Pons (tissue), 1 donor: ENCODE measurements at places on chromosomes 13 and 19.

DNA sequence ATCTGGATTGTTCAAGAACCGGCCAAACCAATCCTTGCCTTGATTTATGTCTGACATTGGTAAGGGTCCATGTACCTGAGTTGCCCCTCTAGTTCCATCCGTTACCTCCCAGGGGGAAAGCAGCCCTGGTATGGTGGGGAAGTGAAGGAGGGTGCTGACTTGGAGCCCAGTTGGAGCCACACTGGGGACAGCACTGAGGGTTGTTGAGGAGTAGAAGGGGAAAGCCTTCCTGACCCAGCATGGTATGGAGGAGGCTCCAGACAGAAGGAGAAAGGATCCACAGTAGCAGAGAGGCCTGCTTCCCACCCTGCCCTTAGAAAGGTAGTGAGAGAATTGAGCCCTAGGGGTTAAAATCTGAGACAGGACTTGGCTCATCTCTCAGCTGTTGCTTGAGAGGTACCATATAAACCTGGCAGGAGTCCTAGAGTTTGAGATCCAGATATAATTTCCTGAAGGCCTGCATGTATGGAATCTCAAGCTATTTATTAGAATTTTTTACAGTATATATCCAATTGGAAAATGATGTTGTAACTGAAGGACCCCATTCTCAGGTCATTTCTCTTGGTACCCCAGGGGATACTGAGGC lies 16.7 kb upstream of the FCGBP start:
- DNase-seq = no peak

DNA sequence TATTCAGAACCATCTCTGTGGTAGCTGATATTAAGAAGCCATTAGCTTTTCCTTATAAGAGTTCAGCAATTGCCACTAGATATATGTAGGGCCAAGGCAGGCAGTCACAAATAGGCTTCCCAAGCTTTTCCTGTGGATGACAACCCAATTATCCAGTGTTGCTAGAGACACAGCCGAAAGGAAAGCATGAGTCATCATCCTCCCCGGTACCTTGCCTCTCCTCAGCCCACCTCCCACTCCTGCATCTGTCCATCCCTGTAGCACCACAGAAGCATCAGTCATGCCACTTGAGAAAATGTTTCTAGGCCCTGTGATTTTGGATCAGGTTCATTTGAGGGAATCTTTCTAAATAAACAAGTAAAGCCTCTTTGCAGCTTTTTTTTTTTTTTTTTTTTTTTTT lies 204.3 kb downstream of the DNAJC15 start:
- DNase-seq = peak; percentile 21

- DNase-seq = no peak
Observed at GRCh38 chr19:388691-389090, 20.3 kb downstream of the C2CD4C start.

DNA sequence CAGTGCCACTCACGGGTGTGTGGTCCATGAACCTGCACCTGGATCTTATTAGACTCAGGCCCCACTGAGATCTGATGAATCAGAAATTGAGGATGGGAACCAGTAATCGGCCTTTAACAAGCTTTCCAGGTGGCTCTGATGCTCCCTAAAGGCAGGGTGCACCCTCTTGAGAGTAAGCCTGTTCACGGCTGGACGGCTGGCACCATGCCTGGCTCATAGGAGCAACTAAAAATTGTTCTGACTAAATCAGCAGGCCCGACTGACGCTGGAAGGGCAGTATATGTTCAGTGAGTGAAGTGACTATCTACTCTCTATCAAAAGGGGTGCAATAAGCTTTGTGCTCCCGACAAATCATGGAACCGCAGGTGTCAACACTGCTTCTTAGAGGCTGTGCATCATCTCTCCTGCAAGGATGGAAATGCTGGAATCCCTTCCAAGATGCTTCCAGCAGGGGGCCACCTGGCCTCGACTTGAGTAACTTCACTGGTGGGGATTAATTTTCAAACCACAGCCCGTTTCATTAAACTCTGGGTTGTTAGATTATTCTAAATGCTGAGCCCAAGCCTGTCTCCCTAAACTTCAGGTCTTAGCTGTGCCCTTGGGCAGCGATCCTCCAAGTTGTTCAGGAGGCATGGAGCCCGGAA lies 28.4 kb downstream of the TMTC4 start:
- peak; percentile 87 for DNase-seq

GRCh38 chr19:34135054-34135800 lies 37.1 kb upstream of the LSM14A start:
- no peak for DNase-seq

- DNase-seq = no peak
Observed at GRCh38 chr19:14677464-14677863, 2.8 kb upstream of the ADGRE3 start.

DNA sequence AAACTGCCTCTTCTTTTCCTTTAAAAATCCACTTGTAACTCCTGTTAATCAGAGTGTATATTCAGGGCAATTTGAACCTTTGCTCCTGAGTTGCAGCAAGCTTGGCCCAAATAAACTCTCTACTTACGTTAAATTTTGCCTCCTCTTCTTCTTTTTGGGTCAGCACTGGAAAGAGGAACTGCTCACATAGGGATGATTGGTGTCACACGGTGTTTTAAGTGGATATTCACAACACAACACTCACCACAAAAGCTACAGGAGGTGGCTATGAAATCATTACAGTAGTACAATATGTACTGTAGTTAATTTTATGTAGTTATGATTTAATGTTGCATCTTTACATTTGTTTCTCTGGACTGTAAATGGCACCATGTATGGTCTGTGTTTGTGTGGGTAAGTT lies 96.8 kb upstream of the DOCK9 start:
- no peak for DNase-seq

GRCh38 chr13:43472339-43472738 lies 314.4 kb downstream of the ENOX1 start:
- peak; percentile 62 for DNase-seq

DNA sequence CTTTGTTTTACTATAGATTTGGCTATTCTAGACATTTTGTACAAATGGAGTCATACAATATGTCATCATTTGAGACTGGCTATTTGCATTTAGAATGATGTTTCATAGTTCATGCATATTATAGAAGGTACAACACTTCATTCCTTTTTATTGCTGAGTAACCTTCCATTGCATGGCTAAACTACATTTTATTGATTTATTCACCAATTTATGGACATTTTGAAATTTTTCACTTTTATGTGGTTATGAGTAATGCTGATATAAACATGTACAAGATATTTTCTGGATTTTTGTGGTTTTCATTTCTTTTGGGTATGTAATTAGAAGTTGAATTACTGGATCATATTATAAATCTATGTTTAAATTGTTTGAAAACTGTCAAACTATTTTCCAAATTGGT lies 710.3 kb upstream of the SLITRK5 start:
- no peak for DNase-seq

DNA sequence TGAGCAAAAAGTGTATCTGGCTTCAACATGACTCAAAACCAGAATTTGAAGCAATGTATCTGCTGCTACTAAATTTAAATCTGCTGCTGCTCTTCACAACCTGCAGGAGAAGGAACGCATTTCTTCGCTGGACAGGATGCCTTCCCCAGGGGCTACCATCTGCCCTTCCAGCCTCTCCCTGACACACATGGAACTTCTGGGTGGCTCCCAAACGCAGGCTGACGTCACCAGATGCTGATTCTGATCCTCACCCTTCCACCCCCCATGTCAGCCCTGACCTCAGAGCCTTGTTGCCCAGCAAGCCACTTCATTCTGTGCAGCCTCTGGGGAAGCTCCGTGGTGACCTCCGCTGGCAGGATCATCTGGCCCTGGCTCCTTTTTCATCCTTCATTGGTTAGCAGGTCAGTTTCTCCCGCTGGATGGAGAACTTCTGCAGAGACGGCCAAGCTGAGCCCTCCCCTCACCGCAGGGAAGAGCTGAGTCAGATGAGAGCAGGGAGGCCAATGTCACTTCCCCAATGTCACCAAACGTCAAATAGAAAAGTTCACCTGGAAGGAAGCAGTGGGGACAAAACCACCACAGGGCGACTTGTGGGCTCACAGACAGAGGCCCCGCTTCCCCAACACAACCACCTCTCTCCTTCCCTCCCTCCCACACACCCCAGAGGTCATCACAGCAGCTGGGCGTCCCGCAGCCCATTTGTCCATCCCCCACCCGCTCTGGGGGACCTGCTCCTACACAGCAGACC lies 14.0 kb upstream of the RAB20 start:
- peak; percentile 38 for DNase-seq

- DNase-seq = no peak
Observed at GRCh38 chr13:107743526-107743925, 471.8 kb downstream of the LIG4 start.

DNA sequence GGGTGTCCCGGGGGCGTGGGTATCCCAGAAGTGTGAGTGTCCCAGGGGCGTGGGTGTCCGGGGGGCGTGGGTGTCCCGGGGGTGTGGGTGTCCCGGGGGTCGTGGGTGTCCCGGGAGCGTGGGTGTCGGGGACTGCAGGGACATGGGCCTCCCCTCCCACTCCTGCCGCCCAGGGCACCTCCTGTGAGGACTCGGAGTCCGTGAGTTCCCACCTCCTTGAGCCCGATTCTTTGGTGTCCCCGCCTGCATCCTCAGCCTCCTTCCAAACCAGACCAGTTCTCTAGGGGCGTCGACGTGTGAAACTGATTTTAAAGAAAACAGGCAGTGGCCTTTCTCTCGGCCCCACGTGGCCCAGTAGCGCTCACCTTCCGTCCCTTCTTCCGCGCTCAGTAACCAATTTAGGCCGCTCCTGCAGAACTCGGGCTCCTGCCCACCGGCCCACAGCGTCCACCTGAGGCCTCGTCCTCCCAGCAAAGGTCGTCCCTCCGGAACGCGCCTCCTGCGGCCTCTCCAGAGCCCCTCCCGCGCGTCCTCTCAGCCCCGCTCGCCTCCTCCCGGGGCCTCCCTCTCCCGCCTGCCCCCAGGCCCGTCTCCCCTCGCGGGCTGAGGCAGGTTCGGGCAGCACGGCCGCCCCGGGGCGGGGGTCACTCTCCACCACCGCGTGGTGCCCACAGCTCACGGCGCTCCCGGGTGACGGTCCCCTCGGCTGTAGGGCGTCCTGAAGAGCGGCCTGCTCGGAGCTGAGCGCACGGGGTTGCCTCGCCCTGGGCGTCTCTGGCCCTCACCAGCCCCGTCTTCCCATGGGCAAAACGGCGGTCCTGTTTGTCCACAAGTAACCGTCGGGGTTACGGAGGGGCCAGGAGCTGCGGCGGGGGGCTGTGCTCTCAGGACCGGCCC lies 3.8 kb downstream of the F7 start:
- DNase-seq = no peak

- DNase-seq = no peak
Observed at GRCh38 chr19:30364866-30365800, 7.1 kb upstream of the ZNF536 start.

DNA sequence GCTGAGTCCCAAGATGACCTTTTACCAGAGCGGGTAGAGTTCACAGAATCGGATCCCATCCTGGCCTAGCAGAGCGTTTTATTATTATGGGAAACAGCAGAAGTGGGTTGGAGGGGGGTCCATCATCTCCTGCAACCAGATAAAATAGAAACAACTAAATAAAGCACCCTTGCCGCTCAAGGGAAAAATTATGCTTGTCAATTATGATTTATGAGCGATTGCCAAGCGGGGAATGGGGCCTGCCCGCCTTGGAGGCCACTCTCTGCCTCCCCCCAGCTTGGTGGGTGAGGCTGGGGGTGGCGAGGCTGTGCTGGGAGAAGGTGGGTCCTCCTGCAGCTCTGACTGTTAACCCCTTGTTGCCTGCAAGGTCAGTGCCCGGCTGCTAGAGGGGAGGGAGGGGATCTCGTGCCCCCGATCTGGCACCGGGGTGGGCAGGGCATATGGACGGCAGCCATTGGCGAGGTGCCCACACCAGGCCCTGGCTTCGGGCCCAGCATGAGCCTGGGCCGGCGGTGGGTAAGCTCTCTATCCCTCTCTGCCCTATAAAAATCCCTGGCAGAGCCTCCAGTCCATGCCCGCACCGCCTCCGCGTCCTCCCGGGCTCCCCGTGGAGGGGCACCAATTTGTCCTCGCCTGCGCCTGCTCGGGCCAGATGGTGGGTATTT lies 129.1 kb downstream of the URI1 start:
- DNase-seq = no peak

- DNase-seq = no peak
Observed at GRCh38 chr19:38475176-38475575, 41.7 kb downstream of the RYR1 start.

DNA sequence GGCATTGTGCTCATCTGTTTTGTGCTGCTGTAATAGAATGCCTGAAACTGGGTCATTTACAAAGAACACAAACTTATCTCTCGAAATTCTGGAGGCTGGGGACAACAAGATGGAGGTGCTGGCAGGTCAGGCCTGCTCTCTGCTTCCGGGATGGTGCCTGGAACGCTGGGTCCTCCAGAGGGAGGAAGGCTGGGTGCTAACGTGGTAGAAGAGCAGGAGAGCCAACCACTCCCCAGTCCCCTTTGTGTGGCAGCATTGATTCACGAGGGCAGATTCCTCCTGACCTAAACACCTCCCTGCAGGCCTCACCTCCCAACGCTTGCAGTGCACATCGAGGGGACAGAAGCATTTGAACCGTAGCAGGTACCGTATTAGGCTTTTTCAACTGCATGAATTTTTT lies 34.1 kb upstream of the TFDP1 start:
- DNase-seq = no peak

DNA sequence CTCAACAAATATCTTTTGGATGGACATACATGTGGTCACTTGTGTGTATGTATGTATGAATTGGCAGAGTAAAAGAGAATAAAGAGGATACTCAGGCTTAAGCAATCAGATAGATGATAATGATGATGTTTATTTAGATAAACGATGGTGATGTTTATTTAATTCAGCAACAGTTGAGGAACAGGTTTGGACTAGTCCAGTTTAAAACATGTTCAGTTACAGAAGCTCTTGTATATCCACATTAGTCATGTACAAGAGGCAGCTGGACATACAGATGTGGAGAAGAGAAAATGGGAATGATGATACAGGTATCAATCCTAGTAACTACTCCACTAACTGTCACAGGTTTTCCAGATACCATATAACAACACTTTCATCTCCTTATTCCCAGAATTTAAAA lies 232.1 kb downstream of the DIAPH3 start:
- no peak for DNase-seq

DNA sequence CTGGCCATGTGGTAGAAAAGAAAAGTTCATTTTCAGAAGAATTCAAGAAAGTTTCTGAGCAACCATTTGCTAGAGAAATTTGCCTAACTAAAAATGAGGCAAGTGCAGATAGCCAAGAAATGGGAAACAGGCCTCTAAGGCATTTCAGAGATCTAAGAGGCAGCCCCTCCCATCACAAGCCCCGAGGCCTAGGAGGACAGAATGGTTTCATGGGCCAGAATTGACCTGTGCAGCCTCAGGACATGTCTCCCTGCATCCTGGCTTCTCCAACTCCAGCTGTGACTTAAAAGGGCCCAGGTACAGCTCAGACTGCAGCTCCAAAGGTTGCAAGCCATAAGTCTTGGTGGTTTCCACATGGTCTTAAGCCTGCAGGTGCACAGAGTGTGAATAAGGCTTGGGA lies 3.3 kb upstream of the ZNF546 start:
- DNase-seq = no peak

DNA sequence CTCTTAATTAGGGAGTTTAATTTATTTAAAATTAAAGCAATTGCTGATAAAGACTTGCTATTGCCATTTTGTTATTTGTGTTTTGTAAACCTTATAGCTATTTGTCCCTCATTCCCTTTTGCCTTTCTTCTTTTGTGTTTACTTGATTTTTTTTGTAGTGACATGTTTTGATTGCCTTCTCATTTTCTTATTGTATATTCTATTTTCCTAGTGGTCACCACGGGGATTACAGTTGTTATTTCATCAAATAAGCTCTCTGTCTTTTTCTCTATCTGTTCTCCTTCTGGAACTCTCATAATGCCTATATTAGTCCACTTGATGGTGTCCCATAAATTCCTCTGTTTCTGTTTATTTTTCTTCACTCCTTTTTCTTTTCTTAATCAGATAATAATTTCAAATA lies 64.4 kb upstream of the FRY start:
- no peak for DNase-seq

- DNase-seq = no peak
Observed at GRCh38 chr13:95552539-95553441, at the start of gene CLDN10. Gene CLDN10 (plus strand): TSS chr13:95552720. CDS start chr13:95552754, 34 bp downstream.
